SK-N-MC (cell line): ENCODE measurements at places on chromosomes 5 and 9.

GRCh38 chr5:83363111-83363885 is 108.2 kb upstream of the VCAN start:
- no peak for DNase-seq

DNA sequence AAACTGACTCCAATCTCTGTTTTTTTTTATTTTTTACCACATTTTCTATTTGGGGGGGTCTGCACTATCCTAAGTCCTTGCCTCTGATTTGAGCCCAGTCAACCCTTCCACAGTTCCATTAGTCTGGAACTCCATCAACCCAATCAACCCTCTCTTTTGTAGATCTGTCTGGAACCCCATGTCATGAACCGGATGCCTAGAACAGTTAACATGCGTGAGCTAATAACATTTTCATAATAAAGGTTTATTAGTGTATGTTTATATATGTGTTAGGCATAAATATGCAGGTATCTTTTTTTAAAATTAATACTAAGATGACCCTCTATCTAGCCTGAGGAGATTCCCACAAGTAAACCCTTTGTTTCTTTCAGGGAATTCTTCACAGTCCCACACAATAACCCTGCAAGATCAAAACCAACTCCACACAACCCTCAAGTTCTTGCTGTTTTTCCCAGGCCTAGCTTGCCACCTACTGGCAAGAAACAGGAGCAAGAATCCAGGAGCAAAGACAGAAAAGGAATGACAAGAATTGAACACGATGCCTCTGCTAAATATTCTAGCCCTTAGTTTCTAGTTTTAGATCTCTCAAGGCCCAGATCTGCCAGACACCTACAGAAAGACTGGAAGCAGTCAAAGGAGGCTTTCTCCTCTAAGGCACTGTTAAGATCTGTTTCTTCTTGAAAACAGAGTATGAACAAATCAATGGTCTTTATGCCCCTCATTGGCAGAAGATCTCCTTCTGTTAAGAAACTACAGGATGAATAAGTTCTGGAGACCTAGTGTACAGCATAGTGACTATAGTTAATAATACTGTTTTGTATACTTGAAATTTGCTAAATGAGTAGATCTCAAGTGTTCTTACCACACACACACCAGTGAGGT is 100.4 kb downstream of the TRIM36 start:
- DNase-seq, result no peak

DNA sequence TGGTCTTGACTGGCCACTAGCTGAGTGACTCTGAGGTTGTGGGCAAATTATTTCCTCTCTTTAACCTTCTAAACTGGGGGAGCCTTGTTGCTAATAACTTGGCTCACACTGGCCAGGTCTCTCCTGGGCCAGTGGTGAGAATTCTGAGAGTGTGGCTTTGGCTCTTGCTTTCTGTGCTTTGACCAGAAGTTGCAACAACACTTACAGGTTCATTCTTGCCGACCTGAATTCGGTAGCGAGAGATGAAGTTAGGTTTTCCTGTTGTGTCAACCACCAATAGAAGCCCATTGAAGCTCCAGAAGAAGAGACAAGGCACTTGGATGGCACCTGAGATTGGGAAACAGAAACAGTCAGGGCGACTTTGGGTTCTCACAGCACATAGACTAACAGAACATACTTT is 19.8 kb downstream of the FAXDC2 start:
- DNase-seq, result no peak

GRCh38 chr5:163260961-163261360 is 176.4 kb upstream of the CCNG1 start:
- DNase-seq, result no peak

GRCh38 chr5:96649681-96650540 is 12.3 kb upstream of the CAST start:
- no peak for DNase-seq

GRCh38 chr9:84170521-84171141 is 169.9 kb downstream of the SLC28A3 start:
- DNase-seq, result no peak

DNA sequence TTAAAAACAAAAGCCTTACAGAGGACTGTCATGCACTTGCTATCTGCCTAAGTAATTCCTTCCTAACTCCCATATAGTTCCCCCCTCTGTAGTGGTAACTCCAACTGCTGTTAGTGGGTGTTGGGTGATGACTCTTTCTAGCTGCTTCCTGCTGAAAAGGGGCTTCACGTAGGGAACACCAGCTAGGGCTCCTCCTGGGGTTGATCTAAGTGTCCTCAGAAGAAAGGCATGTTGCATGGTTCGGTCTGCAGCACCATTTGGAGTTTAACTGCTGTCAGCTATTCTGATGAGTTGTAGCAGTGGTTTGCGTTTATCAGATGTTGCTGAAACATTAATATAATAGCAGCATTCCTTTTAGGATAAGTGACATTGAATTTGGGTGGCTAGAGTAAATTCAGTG is 281.9 kb upstream of the TUSC1 start:
- DNase-seq, result no peak

DNA sequence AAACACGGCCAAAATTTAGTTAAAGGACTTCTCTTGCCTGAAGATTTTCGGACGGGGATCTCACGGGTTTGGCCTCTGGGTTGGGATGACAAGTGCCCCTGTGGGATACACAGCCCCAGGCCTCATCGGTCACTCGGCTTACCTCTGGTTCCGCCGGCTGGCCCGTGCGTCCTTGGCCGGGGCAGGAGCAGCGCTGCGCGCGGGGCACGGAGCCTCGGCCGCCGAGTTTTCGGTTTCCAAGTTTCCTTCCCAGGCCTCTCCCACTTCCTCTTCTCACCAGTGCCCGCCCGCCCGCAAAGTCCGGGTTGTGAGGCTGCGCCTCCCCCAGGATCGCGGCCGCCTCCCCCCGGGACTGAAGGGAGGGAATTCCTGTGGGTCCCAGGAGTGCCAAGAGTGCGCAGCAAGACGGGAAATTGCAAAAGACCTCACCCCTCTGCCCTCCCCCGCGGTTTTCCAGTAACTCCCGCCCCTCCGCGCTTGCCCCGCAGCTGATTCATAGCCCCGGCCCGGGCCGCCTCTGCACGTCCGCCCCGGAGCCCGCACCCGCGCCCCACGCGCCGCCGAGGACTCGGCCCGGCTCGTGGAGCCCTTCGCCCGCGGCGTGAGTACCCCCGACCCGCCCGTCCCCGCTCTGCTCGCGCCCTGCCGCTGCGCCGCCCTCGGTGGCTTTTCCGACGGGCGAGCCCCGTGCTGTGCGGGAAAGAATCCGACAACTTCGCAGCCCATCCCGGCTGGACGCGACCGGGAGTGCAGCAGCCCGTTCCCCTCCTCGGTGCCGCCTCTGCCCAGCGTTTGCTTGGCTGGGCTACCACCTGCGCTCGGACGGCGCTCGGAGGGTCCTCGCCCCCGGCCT is at the start of gene OSMR:
TSS of gene OSMR (plus strand) at position 487 of the 853 bp plus-strand sequence. CDS start 23,033 bp downstream, outside the sequence.
- DNase-seq, result no peak

DNA sequence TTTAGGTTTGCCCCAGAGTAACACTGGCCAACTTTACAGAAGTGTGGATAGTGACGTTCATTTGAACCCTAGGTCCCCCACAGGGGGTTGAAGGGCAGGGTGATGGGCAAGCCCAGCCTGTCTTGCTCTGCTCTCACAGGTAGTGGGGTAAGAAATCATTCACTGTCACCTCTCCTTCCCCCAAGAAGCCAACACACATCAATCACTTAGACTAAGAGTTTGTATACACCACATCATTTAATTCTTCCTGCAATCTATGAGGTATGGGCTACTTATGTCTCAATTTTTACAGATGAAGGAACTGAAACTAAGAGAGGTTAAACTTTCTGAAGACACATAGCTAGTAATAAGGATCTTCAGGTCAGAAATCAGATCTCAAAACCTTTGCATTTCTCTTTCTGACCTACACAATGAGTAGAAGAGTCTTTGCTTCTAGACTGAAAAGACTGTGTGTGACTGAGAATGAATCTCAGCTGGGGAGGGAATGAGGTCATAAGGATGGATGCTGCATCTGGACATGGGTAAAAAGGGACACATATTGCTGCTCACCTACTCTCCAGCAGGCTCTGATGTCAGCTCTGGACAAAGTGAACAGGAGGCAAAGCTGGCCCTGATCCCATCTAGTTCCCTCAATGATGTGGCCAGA is 81.0 kb upstream of the EQTN start:
- DNase-seq, result no peak

DNA sequence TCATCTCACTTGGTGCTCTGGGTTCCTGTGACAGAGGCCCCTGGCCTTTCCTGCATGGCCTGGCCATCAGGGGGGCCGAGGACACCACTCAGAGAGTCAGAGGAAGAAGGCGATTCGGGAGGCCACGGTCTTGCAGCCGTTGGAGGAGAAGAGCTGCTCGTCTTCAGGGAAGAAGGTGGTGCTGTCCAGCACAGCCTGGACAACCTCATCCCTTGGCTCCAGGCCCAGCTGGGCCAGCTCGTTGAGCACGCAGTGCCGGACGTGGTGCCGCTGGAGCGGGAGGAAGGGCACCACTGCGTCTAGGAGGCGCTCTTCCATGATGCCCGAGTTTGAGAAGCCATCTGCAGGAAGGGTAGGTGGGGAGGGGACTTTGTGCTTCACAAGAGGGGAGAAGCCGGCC is 3.2 kb downstream of the TOR2A start:
- no peak for DNase-seq

DNA sequence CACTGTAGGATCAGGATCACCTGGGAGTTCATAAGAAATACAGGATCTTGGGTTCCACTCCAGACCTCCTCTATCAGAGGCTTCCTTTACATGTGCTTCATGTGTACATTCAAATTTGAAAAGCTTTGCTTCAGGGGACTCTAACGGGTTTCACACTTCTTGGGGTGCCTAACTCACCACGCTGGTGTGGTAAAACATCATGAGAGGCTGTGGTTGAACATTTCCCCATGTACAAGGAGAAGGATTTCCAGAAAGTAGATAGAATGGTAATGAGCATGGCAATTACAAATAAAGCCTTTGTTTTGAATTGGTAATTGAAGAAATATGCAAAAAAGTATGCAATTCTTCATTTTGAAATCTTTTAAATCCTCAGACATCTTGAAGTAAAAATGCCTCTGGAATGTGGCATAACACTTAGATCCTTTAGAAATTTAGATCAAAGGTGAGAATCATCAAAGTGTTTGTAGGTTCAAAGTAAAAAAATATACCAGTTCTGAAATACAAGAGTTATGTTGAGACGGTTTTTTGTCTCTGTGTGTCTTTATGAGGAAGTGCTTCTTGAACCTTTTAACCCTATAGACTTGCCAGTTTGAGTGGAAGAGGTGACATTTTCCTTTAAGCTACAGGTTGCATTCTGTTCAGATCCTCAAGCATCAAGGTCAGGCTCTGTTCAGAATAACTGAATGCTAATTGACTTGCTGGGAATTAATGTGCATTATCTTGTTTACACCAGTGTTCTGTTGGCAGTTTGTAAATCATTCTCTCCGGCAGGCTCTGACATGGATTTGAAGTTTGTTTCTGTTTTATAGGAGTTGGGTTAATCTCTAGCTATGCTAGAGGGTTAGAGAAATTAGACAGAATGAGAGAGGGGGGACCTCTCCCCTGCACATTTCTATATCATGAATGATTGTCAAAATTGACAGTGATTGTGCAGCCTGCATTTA is 415.3 kb downstream of the MAN2A1 start:
- no peak for DNase-seq

DNA sequence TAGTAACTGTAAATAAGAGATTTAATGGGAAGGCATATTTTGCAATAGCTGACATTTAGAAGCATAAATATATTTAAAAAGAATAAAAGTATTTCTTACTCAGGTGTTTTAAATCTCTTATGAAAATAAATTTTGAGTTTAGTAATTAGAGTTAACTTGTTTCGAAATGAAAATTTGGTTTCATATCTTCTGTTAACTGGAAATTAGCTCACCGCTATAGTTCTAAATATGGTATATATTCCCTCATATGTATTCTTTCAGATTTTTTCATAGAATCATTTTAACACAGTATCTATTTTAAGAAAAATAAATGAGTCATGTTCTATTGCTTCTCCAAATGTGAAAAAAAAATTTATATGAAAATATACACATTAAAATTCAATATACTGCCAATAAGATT is 434.1 kb downstream of the DTWD2 start:
- DNase-seq, result no peak

GRCh38 chr5:32357658-32358057 is 44.9 kb upstream of the MTMR12 start:
- no peak for DNase-seq

GRCh38 chr5:118430076-118430475 is 558.3 kb downstream of the DTWD2 start:
- no peak for DNase-seq

GRCh38 chr5:80540691-80541090 is 29.4 kb downstream of the ANKRD34B start:
- no peak for DNase-seq
